ENCODE measurements at places on chromosomes 16 and 17.

- DNase-seq = no peak
Measured at GRCh38 chr17:30926516-30926915, 4.8 kb downstream of the ADAP2 start.

GRCh38 chr17:53640808-53641207 lies 181.9 kb upstream of the KIF2B start:
- no peak for DNase-seq

DNA sequence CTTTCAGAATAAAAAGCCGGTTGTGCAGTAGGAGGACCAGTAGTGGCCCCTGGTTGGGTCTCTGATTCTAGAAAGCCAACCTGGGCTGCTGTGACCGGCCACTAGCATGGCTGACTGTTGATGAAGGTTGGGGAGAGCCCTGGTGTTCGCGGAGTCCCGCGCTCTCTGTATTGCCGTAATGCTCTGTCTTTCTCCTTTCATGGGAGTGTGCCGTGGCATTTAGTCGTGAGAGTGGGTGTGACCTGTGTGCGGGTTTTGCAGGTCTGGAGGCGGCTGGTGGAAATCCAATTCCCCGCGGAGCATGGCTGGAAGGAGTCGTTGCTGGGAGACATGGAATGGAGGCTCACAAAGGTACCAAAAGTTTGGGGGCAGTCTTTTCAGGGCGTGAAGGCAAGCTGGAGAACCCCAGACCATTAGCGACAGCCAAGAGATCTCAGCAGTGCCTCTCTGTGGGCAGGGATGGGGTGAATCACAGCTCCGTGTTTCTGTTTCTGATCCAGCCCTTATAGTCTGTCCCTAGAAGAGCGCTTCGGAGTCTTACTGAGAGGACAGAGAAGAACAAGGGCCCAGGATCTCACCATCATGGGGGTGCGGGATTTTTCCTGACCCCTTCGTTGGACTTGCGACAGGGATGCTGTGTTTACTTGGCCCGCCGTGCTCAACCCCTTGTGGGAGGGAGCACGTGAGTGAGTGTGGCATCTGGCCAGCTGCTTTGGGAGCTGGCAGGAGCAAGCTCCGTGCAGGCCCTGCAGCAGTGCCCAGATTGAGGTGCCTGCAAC lies 56.5 kb downstream of the RNF213 start:
- DNase-seq = no peak

GRCh38 chr16:66513111-66513723 lies 36.7 kb downstream of the TK2 start:
- no peak for DNase-seq

- no peak for DNase-seq
Measured at GRCh38 chr17:80614332-80615047, 69.9 kb downstream of the RPTOR start.
